ENCODE measurements at places on chromosomes 5 and 9.

DNA sequence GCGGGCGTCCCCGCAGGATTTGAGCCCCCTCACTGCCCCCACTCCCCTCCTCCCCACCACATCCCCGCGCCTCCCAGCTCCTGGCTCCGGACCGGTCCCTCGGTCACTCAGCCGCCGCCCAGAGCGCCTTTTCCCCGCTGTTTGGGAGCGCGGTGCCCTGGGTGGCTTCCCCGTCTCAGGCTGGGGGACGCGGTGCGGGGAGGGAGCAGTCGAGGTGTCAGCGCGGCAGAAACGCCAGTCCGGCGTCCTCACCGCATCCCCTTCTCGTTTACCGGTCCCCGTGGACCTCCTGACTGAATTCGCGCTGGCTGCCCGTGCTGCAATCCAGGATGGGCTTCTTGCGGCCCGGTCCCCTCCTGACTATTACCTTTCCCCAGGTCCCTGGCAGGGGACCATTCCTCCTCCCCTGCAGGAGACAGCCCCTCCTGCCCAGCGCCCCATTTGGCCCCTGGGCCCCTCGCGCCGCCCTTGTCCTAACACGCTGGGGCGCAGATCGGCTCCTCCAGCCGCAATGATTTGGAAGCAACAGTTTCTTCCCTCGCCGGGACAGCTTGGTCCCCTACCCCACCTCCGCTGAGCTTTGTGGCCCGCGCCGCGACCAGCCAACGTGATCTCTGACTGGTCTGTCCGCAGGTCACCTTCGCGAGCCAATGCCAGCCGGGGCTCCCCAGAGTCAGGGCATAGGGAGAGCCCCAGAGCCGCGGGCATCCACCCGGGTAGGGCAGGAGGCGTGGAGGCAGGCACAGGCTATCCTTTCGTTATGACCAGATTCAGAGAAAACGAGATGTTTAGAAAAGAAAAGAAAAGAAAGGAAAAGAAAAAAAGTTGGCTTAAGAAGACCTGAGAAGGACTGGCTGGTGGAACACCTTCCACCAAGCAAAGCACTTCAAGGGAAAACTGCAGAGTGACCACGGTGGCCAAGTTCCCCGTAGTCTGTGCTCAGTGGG, 1.2 kb downstream of the ANKRD33B start:
- DNase-seq = no peak

GRCh38 chr5:171029401-171029800, 167.6 kb downstream of the RANBP17 start:
- DNase-seq = no peak

DNA sequence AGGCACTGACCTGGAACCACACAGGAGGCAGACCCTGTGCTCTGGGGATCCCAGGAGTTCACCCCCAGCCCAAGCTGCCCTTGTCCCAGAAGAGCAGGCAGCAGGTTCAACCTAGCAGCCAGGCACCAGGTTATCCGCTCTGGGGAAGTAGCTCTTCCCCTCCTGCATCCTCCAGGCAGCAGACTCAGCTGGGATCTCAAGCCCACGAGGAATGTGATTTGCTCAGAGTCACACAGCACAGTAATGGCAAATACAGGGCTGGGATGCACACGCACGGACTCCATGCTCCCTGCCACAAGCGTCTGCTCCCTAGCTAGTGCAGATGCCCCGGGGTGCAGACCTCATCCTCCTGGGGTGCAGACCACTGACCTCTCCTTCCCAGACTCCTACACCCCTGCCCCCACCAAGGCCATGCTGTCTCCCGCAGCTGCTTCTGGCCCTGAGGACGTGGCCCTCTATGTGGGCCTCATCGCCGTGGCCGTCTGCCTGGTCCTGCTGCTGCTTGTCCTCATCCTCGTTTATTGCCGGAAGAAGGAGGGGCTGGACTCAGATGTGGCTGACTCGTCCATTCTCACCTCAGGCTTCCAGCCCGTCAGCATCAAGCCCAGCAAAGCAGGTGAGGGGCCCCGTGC, 25.5 kb downstream of the HK3 start:
- DNase-seq = no peak

GRCh38 chr5:10600626-10601245, 36.9 kb downstream of the ANKRD33B start:
- DNase-seq = peak; percentile 42

GRCh38 chr9:107478805-107479204, 10.8 kb downstream of the KLF4 start:
- no peak for DNase-seq

- DNase-seq = no peak
Observed at GRCh38 chr9:136230365-136230764, 15.2 kb downstream of the QSOX2 start.

- DNase-seq = no peak
Observed at GRCh38 chr5:71948206-71948605, 159.1 kb upstream of the MAP1B start.

DNA sequence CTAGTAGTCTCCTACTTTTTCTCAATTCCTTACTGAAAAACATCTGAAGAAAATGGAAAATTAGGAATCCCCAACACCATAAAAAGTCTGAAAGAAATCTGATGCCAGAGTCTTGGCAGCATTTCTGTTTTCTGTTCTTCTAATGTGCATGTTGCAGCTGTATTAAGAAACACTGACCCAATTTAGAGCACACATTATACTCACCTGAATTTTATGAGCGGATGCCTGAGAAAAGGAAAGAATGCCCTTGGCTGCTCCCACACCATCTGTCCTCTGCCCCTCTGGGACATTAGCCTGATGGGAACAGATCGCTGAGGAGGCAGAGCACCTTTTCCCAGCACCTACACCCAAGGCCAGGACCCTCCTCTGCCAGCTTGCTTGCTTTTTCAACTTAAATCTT, 14.1 kb upstream of the ANP32B start:
- DNase-seq = no peak
